ENCODE measurements at places on chromosomes 7 and 10. TPM values are rescaled to one million over a fixed set of nuclear protein-coding genes. Genes with fewer than 3 reads are reported as not detected.

The IDI2 gene
- not detected for total RNA-seq

The VENTX gene
- total RNA-seq = not detected

The SPDYE1 gene
- total RNA-seq = not detected

The CUL2 gene
- 24.8 TPM for total RNA-seq

The ENTPD1 gene
- 0.17 TPM for total RNA-seq

The CYP26A1 gene
- 3.9 TPM for total RNA-seq

The FAM25G gene
- not detected for total RNA-seq
